NCI-H524 treated with DMSO at 0.1 percent for 48 hours (cell line): ENCODE measurements at places on chromosomes 1 and 21.

DNA sequence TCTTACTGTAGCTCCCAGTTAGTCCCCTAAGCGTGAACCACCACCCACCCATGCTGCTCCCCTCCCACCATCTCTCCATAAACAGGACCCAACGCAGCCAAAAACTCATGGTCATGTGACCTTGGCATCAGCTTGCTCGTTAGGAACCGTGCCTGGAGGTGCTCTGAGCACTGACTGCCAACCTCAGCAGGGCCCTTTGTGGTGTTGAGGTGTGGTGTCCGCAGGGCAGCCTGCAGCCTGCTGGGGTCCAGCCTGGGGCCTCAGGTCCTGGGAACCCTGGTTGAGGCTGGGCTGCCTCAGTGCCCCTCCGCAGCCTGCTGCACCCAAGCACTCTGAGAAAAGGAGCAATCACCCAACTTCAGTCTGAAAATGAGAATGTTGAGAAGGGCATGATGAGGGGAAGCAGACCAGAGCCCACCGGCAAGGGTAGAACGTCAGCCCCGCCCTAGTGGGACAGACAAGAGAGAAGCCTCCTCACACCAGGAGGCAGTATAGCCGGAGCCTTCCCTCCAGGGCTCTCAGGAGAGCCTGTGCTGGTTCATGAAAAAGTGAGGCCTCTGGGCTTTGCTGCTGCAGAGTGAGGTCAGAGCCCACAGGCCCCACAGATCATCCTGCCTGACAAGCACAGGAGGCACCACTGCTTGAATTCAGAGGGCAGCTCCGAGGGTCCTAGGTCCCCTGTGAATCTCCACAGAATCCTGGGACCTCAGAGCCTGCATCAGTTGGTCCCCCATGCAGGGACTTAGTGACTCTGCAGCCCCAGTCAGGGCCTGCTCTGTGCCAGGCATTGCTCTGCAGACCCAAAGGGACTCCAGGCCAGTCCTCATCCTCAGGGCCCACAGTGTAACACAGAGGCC lies 4.9 kb upstream of the COL6A2 start:
- DNase-seq = no peak

DNA sequence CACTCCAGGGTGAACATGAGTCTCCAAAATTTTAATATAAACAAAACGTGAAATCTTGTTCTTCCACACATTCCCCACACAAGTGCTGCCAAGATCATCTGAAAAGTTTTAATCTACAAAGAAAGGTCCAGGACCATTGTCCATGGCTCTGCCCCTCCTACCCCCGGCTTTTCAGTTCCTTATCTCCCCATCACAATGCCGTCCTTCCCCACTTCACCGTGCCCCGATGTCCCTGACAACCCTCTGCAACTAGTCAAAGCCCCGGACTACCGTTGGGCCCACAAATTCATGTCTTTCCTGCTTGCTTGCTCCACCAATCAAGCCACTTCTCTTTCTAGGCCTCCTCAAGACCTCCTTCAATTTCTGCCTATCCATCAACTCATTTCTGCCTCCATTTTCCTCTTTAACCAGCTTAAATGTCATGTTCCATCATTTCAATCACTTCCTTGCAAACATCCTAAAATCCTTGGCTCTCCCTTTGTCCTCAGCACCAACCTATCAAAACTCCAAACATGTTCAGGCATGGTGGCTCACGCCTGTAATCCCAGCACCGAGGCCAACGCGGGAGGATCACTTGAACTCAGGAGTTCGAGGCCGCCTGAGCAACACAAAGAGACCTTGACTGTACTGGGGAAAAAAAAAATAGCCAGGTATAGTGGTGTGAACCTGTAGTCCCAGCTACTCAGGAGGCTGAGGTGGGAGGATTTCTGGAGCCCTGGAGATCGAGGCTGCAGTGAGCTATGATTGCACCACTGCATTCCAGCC lies 14.0 kb upstream of the BMP8B start:
- no peak for DNase-seq

GRCh38 chr1:107545056-107545577 lies 404.3 kb downstream of the NTNG1 start:
- no peak for DNase-seq

DNA sequence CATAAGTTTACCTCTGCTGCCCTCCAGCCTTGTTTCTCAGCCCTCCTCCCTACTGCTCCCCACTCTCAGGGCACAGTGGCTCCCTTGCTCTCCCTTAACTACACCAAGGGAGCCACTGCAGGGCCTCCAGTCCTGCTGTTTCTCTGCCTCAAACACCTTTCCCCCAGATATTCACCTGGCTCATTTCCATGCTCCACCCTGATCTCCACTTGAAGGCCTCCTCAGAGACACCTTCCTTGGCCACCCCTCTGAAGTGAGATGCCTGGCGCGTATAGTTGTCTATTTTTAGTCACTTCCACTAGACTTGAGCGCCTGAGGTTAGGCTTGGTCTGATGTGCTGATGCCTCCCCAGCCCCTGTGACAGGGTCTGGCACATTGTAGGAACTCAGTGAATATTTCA lies 34.9 kb downstream of the SEC16B start:
- DNase-seq = no peak

DNA sequence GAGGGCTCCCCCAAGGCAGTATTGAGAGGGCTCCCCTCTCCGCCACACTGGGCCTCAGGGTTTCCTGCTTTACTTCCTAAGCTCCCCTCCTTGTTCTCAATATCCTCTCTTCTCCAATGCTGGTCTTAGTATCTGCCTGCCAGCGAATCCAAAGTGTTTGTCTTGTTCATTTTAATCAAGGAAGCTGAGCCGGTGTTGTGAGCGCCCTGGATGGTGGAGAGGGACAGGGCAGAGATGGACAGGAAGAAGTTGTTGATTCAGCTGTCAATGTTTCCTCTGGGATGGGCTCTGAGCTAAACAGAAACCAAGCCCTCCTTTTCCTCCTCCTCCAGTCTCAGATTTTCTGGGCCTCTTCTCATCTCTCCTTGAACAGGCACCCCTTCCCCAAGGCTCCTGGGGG lies 5.4 kb downstream of the OLFML3 start:
- no peak for DNase-seq

GRCh38 chr1:52057255-52057654 lies 1.2 kb downstream of the BTF3L4 start:
- no peak for DNase-seq

DNA sequence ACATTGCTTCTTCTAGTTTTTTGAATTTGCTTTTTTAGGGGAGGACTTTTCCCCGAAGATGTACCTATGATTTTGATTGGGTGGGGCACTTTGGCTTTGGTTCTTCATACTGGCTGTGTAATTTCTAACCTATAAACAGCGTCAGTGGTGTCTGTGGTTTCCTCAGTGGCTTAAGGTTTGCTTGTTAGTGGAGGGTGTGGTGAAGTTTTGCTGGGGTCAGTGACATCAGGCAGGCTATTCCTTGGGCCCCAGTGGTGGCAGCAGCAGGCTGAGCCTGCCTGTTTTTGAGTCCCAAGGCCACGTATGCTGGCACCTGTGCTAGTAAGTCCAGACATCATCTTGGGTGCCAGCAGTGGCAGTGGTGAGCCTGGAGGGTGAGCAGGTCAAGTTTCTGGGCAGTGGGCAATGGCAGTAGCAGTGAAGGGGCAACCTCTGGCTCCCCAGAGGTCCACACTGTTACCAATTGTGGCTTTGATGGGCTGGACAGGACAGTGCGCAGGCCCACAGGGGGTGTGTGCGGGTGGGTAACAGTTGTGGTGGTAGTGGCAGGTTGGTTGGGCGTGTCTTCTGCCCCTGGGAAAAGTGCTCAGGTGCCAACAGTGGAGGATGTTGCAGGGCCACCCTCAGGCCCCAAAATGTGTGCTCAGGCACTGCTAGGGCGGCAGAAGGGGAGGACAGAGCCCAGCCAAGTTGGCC lies 54.9 kb upstream of the B3GALT2 start:
- DNase-seq = no peak

DNA sequence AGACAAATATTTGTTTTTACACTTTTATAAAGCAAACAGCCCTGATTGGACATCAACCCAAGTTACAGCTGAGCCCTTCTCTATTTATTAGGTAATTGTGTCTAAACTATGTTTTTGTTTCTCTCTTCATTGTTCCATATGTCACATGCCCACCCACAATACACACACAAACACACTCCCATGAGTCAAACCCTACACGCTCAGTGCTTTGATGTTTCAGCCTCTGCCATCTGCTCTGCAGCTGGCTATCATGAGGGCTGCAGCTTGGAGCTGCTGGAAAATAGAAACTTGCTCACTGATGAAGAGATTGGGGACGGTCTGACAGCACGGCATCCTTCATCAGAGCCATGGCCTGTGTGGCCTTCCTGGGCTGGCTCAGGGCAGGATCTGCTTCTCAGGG lies 41.7 kb downstream of the PSMG1 start:
- DNase-seq = peak; percentile 88

DNA sequence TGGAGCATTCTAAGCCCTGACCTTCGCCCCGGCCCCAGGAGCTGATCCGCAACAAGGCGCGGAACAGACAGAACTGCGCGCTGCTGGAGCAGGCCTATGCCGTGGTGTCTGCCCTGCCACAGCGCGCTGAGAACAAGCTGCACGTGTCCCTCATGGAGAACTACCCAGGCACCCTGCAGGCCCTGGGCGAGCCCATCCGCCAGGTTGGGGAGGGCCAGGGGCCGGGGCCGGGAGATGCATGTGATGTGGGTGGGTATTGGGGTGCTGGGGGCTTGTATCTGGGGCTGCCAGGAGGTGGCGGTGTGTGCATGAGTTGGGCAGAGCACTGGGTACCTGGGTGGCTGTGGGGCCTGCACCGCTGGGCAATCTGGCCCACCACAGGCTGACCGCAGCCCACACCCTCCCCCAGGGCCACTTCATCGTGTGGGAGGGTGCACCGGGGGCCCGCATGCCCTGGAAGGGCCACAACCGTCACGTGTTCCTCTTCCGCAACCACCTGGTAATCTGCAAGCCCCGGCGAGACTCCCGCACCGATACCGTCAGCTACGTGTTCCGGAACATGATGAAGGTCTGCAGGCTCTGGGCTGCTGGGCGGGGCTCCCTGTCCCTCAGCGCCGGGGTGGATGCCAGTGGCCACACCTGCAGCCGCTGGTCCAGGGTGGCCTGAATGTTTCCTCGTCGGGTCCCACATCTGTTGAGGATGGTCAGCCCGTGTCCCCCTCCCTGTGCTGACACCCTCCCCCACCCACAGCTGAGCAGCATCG lies 65.8 kb downstream of the TRIM11 start:
- DNase-seq = no peak

GRCh38 chr1:245715291-245715701 lies 560.5 kb downstream of the KIF26B start:
- DNase-seq = no peak

GRCh38 chr1:43830802-43831201 lies 102.8 kb upstream of the ARTN start:
- DNase-seq = no peak
